ENCODE measurements at places on chromosomes 3 and 15.

- no peak for DNase-seq
Observed at GRCh38 chr3:172464306-172464705, 16.1 kb upstream of the GHSR start.

DNA sequence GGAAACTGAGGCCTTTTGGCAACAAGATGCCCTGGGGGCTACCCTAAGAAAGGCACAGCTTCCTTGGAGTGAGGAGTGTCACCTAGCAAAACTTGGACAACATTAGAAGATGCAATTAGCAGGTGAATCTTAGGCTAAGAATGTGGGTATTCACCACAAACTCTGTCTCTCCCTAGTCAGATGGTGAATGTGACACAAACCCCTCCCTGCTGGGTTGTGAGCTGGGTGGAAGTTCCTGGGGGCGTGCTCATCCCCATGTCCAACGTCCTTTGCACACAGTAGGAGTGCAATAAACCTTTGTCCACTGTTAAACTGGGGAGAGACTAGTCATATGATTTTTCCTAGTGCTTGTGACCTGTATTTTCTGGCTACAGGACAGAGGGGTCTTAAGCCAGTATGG is 67.1 kb upstream of the SH3GL3 start:
- DNase-seq = no peak

DNA sequence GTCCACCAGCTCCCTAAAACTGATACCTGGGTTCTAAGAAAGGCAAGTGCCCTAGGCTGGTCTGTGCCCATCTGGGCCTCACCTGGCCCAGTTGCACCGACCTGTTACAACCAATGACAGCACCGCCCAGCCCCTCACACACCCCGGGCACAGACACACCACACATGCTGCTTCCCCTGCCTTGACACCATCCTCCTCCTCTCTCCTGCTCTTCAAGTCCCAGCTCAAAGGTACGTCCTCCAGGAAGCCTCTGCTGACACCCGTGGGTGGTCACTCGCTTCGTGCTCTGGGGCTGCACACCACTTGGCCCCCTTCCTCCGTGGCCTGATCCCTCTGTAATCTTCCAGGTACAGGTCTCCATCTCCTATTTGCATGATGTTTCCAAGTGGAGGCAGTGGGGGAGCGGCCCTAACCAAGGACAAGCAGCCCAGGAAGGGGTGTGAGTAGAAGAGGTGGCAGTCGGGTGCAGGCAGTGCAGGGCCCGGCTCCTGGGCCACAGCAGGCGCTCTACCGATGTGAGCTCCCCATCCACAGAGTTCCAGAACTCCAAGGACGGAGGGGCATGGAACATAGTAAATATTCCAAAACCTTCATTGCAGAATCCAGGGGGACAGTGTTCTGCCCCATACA is 144.6 kb downstream of the NUP210 start:
- no peak for DNase-seq

DNA sequence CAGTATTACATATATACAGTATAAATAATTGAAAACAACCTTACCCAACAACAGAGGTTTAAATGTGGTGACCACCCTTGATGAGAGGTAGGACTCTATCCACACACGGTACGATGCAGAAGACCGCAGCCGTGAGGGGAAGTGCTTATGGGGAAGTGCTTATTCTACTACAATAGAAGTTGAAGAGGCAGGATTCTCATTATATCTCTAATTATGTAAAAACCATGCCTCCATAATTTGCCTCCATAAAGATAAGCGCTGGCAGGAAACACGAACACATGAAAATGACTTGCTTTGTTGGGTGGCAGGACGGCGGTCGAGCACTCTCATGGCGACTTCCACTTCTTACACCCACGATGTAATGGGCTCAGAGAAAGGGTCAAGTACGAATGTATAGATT is 7.2 kb upstream of the MUC13 start:
- DNase-seq = no peak

DNA sequence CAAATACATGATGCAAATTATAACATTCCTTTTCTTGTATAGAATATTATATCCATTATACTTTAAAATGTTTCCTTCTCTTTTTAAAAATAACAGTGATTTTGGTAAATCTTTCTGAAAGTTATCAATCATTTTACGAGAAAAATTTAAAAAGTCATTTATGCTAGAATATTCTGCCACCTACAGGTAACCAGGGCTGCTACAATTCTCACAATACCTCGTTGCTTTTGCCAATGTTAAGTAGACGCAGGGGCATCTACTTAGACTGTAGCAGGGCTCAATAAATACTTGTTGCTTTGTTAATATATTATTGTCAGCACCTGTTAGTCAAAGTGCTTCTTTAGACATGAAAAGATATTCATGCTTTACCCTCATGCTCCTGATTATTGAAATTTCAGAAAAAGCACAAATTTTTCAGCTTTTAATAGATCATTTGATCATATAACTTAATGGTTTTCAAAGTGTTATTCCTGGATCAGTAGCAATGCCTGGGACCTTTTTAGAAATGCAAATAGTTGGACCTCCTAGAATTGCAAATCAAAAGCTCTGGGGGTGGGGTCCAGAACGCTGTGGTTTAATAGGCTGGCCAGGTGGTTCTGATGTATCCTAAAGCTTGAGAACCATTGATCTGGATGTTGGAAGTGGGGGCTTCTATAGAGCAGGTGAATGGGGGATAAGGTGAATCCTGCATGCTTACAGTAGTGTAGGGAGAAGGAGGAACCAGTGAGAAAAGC is 223.6 kb upstream of the PDZRN3 start:
- DNase-seq = no peak

DNA sequence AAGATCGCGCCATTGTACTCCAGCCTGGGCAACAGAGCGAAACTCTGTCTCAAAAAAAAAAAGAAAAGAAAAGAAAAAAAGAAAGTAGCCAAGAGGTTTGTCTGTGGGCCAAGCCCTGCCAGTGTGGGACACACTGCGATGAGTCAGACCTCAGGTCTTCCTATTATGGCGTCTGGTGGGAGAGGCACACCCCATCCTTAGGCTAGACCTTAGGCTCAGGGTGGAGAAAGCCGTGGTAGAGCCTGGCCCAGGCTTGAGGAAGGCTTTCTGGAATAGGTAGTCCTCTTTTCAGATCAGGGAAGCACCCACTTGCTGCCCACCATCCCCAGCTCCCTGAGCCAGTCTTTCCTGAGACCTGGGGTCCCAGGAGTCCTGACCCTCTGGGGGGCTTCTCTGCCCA is 6.0 kb downstream of the HEMK1 start:
- DNase-seq = no peak

- no peak for DNase-seq
Observed at GRCh38 chr15:77023576-77024272, 28.8 kb downstream of the PSTPIP1 start.

DNA sequence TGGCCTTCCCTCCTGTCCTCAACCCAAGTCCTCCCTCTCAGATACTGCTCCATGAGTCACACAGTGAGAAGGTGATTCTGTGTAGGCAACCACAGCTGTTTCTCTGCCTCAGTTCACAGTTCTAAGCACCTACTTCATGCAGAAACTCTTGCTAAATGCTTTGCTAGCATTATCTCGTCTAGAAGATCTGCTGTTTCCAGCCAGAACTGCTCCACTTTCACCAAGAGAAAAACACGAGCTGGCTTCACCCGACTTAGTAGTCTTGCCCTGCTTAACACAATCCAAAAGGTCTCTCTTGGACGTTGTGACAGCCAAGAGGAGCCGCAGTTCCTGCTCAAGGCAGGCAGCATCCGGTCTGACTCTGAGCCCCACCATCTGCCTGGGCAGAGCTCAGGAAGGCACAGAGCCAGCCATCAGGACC is 272.1 kb downstream of the UACA start:
- no peak for DNase-seq

GRCh38 chr3:171260466-171260865 is 199.7 kb downstream of the TNIK start:
- no peak for DNase-seq

DNA sequence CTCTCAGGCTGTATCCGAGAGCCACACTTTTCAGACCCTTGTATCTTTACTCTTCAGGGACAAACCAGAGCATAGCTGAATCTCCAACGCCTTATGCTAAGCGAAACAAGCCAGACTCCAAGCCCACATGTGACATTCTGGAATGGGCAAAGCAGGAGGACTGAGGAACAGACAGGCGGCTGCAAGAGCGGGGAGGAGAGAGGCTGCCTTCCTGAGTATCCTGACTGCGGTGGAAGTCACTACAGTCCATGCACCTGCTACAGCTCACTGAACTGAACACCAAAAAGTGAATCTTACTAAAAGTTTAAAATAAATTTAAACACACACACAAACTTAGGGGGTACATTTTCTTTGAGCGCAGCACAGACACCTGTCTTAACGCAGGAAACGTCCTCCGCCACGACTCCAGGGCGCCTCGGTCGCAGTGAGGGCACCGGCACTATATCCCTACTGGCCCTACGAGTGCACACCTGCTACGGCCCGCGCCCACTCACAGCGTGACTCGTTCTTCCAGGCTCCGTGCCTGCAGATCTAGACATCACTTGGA is 1.4 kb downstream of the CYFIP1 start:
- no peak for DNase-seq

DNA sequence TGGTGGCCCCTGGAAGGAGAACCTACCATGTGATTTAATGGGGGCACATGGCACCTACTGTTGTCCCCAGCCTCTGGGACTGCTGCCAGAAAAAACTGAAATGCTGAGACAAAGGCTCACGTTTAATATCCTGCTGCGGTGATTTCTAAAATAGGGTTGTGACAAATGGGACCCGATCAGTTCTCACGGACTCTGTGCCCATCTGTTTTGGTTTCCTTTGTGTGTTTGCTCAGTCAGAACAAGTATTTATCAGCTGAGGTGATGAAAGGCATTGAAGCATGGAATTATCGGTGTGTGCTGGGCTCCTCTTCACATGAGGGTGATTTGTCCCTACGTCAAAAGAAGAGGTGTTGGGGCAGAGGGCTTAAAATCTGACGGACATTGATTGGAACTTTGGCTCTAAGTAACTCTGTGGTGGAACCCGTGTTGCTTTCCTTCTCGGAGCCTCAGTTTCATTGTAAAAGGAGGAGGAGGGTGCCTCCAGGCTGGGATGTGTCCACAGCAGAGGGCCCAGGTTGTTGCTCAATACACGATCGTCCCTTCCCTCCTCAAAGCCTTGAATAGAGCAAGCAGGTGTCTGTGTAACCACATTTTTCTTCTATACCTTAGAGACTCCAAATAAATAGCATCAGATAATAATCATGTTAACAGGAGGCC is 283.3 kb upstream of the RGMA start:
- DNase-seq = no peak

DNA sequence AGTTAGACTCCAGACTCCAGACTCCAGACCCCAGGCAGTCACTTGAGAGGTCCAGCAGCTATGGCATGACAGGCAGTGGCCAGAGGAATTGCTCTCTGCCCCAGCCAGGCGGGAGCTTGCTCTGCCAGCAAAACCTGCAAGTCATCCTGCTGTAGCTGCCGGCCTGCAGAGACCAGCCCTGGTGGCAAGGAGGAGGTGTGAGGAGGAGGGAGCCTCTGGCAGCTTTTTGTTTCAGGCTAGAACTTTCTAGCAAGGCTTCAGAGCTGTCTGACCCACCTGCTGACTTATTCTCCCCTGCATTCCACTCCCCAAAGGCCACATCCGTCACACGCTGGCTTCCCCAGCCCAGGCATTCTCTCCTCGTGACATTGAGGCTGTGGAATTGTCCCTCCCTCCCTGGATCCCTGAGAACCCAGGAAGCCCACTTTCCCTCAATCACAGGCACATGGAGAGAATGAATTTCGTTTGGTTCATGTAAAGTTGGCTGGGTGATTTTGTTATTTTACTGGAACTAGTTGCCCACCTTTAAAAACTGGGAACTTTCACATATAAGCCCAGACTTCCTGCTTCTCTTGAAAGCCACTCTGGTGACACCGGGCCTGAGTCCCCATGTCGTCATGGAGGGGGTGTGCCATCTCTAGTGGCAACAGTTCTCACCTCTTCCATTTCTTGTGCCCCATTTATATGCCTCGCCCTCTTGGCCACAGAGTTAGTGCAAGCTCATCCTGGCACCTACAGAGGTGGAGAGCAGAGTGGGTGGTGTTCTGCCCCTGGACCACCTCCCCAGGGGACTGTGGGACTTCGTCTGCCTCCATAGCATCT is 82.7 kb downstream of the ABHD5 start:
- DNase-seq = peak; percentile 12

DNA sequence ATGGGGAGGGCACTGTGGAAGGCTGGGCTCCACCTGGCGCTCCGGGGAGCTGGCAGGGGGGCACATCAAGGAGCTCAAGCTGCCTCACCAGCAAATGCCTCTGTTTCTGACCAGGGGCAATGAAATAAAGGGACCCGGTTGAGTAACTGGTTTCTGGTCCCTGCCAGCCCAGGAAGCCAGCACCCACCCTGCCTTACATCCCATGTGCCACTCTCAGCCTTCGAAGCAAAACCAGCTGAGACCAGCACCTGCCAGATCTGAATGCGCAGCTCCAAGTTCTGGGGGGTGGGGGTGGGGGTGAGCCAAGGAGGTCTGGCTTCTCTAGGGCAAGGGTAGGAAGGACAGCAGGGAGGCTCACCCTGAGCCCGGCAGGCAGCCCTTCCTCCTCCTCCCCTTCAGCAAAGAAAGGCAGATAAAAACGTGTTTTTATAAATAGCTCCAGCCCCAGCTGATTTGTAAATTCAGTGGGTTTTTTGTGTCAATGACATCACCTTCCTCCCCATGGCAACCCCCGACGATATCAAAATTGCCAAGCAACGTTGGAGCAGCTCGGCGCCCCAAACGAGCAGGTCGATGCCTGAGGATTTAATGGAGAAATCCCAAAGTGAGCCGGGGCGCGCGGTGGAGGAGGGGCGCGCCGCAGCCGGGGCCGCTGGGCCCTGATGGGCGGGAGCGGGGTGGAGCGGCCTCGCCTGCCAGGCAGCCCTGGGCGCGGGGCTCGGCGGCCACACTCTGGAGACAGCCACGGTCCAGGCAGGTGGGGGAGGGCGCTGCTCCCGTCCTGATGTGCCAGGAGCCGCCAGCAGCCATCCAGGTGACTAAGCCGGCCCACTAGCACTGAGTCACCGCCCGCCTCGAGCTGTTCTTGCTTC is at the start of gene PAK6:
Gene PAK6 (plus strand): TSS at position 532 of the 872 bp plus-strand sequence. CDS start 25,723 bp downstream, outside the sequence.
- no peak for DNase-seq

GRCh38 chr3:151371526-151371925 is 13.0 kb downstream of the P2RY12 start:
- no peak for DNase-seq

- no peak for DNase-seq
Observed at GRCh38 chr3:99549957-99550603, 88.3 kb upstream of the COL8A1 start.

GRCh38 chr3:64861684-64862083 is 173.9 kb upstream of the ADAMTS9 start:
- DNase-seq = no peak

DNA sequence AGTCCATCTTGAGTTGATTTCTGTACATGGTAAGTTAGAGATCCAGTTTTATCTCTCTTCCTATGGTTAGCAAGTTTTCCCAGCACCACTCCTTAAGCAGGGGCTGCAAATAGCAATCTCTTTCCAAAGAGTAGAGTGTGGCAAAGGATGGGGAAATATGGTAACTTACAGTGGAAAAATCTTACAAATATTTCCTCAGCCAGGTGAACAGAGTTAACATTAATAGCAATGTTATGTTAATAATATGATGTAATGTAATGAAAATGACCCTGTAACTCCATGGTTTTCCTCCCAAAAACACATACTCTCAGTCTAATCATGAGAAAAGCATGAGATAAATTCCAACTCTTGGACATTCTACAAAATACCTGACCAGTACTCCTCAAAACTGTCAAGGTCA is 30.4 kb downstream of the FSIP1 start:
- no peak for DNase-seq
